ENCODE measurements at places on chromosomes 11 and 22.

- DNase-seq = no peak
Measured at GRCh38 chr11:133163463-133164419, 368.6 kb downstream of the OPCML start.

- peak; percentile 41 for DNase-seq
Measured at GRCh38 chr22:42313804-42314581, 43.5 kb upstream of the TCF20 start.

DNA sequence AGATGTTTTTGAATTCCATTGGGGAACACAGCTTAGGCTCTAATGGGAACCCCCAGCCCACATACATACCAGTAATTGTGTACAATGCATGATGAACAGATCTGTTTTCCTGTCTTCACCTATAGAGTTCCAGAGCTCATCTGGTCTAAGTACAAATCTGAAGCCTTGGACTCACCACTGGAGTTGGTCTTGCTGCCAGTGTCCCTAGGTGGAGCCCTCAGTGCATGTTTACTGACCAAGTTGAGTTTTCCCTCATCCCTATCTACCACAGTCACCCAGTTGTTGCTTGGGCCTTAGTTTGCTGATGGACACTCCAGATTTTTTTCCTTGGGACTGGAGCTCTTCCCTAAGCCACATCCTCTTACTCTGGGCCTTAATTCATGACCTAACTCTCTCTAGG, 159.2 kb upstream of the DDI1 start:
- no peak for DNase-seq

DNA sequence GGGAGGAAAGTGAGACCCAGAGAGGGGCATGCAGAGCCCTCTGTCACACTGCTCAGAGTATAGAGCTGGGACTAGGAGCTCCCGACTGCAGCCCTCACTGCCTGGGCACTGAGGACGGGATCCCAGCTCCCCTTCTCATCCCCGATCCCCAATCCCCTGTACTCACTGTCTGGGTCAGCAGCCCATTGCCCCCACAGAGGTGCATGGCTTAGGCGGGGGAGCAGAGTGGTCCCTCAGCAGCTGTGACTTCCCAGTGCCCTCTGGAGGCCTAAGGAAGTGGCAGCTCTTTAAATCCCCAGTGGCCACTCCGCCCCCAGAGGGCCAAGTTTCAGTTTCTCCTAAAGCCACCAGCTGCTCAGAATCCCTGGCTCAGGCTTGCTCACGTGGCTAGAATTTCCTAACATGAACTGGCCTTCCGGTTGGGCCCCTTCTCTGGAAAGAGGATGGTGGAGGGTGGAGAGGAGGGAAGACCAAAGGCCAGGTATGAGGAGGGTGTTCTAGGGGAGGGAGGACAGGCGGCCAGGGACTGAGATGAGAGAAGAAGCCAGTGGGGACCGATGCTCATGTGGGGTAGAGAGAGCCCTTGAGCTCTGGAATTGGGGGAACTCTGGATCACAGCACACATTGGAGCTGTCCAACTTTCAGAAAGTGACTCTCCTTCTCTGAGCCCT, at the start of gene BATF2:
BATF2 (minus strand) TSS at position 262 of the 671 bp plus-strand sequence; CDS start at position 205, 57 bp downstream.
- no peak for DNase-seq

DNA sequence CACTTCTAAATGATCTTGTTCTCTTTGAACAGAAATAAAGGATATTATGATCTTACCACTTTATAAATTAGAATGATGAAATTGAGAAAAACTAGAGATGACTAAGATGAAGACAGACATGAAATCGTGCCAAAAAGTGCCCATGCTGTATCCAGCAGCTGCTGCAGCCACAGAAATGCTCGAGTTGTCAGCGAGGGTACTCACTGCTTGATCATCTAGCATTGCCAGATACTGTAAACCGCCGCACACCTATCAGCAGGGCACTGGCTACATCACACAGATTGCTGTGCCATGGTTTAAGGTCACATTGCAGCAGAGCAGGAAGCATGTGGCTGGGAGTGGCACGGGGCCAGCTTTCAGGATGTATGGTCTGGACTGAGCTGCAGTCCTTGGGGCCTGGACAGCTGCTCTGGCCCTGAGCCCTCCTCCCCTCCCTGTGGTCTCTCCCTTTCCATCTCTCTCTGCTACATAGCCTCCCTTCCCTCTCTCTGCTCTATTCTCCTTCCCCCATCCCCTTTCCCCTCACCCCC, 51.0 kb upstream of the SEPTIN5 start:
- DNase-seq = peak; percentile 12

GRCh38 chr11:57904376-57904775, 119.3 kb upstream of the OR9Q1 start:
- no peak for DNase-seq

GRCh38 chr11:69172674-69173073, 16.9 kb downstream of the SMIM38 start:
- DNase-seq = no peak

DNA sequence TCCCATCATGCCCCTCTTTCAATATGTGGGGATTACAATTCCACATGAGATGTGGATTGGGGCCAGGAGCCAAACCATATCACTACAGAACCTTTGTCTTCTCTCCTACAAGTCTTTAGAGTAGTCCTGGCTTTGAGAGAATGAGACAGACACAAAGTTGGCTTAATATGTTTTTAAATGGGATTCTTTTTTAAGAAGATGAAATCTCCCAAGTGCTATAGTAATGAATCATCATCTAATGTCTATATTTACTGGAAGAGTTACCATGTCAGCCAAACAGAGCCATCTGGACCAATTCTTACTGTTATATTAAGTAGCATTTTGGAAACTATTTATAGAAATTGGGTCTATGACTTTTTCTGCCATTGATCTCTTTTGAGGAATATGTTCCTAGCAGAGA, 38.1 kb upstream of the CARD18 start:
- DNase-seq = no peak

DNA sequence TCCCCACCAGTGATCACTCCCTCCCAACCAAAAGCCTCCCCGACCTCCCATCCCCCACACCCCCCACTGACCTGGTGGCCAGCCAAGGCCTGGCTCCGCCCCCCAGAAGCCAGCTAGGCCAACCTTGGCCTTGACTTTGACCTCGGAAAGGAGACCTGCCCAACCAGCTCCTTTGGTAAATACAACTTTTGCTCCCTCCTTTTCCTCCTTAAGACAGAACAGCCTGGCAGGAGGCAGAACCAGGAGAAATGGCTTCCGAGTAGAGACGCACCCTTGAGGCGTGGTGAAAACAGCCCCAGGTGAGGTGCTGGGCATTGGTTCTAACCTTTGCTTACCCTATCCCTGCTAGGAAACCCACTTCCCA, 27.0 kb downstream of the PLEKHA7 start:
- DNase-seq = no peak

DNA sequence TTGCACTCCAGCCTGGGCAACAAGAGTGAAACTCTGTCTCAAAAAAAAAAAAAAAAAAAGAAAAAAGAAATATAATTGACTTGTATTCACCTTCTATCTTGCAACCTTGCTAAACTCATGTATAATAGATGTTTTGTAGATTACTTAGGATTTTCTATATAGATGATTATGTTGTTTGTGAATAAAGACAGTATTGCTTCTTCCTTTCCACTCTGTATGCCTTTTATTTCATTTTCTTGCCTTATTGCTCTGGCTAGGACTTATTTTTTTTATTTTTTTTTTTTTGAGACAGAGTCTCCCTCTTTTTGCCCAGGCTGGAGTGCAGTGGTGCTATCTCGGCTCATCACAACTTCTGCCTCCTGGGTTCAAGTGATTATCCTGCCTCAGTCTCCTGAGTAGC, 29.7 kb upstream of the SOX10 start:
- DNase-seq = no peak

- DNase-seq = peak; percentile 63
Measured at GRCh38 chr11:63614136-63614671, at the start of gene PLAAT3. TSS of gene PLAAT3 (minus strand) at chr11:63614433. CDS start at chr11:63614014, 419 bp downstream.

- DNase-seq = no peak
Measured at GRCh38 chr11:125968354-125968753, 22.5 kb downstream of the VSIG10L2 start.

- DNase-seq = no peak
Measured at GRCh38 chr11:5665051-5665570, 19.8 kb downstream of the TRIM5 start.

DNA sequence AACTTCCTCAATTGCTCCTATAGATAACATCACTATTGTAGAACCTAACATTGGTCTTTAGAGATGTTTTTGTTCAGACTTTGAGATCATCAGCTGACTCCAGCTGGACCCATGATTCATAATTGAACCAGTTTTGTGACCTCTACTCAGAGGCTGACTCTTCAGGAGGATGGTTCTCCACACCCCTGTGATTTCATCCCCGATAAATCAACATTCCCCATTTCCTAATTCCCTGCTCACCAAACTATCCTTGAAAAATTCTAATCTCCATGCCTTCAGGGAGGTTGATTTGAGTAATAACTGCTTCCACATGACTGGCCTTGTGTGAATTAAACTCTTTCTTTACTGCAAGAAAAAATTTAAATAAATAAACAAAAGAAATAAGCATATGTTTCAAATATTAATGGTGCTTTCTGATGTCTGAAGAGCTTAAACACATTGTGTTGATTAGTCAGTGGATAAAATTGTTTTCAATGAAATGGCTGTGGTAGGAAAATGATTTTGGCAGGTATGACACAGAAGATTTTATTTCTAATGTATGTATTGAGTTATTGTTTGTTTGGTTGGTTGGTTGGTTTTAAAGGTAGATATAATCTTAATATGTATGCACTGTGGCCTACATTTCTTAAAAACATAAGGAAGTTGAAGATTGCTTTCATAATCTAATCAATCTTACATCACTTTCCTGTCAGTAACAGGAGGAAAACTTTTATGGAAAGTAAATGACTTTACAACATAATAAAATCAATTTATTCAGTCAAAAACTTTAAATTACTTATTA, 427.9 kb upstream of the CCDC179 start:
- DNase-seq = no peak

DNA sequence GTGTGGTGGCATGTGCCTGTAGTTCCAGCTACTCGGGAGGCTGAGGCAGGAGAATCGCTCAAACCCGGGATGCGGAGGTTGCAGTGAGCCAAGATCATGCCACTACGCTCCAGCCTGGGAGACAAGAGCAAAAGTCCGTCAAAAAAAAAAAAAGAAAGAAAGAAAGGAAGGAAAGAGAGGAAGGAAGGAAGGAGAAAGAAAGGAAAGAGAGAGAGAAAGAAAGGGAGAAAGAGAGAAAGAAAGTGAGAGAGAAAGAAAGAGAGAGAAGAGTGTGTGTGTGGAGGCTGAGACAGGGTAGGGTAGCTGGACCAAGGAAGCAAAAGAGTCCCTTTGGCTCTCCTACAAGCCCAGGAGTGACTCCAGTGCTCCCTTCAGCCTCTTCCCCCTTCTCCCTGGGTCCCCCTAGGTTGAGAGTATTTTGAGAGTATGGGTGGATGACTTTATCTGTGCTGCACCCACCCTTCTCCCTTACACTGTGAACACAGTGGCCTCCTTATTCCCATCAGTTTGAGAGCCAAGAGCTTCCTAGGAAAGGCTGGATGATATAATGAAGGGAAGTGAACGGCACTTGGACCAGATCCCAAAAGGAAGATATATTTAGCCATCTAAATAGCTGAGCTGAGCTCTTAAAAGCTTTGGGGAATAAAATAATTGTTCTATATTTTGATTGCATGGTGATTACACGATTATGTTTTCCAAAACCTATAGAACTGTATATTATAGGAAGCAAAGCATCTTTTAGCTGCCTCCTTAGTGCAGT, 9.5 kb upstream of the DENND5A start:
- no peak for DNase-seq

DNA sequence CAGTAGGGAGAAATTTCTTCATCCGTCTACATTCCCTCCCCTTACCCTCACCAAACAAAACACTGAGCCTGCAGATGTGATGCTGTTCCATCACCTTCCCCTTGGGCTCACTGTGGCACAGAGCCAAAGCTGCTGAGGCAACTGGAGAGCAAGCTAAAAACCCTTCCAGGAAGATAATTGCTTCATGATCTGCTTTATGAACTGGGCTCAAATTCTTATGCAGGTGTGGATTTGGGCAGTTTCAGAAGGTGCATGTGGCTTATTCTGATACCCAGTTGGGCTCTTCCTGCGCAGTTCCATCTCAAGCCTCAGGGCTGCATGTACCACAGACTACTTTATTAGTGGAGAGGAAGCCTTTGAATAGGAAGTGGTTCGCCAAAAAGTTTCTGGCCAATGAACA, 58.3 kb downstream of the AAMDC start:
- no peak for DNase-seq

DNA sequence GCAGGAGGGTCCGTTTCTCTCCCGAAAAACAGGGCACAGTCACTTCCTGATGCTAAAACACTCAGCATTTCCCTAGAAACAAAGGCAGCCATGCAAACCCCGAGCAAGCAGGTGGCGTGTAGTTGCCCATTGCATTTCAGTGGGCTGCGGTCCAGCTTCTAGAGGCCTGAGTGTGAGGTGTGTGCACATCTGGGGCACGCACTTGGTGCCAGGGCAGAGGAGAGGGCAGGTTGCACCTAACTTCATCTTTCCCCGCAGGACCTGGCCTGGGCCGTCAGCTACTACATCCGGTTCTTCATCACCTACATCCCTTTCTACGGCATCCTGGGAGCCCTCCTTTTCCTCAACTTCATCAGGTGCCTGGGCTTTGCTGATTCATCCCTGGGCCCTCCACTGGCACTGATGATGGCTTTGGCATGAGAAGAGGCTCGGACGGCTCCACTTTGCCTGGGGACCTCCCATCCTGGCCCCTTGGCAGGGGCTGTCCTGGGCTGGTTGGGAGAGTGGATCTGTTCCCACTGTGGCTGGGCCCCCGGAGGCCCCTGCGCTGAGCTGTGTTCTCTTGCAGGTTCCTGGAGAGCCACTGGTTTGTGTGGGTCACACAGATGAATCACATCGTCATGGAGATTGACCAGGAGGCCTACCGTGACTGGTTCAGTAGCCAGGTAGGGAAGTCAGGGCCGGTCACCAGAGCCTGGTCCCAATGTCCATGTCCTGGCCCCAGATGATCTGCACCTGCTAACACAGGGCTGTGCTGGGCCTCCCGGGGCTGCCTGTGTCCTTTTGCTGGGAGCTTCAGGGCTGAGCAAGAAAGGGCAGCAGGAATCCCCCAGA, 28.4 kb downstream of the FADS3 start:
- DNase-seq = no peak

GRCh38 chr11:28838741-28839140, 730.6 kb downstream of the METTL15 start:
- no peak for DNase-seq

GRCh38 chr11:64206457-64207255, at the start of gene FERMT3:
TSS of gene FERMT3 (plus strand) at chr11:64206721. CDS start at chr11:64207365, 644 bp downstream.
- peak; percentile 73 for DNase-seq

- no peak for DNase-seq
Measured at GRCh38 chr11:28704801-28705200, 596.6 kb downstream of the METTL15 start.

GRCh38 chr11:47222696-47223095, 7.9 kb downstream of the DDB2 start:
- DNase-seq = no peak

GRCh38 chr11:112751329-112751728, 209.9 kb upstream of the NCAM1 start:
- DNase-seq = no peak

Data from activated T-cell treated with anti-CD3 and anti-CD28 coated beads, Interleukin-2, amount 50 U/mL, for 72 hours (primary cell).